ENCODE measurements at places on chromosomes 3 and 15.

- ATAC-seq, result no peak
Measured at GRCh38 chr3:177237206-177237605, 39.9 kb upstream of the TBL1XR1 start.

GRCh38 chr3:136197159-136197793 lies 1.1 kb upstream of the MSL2 start:
- ATAC-seq, result no peak

DNA sequence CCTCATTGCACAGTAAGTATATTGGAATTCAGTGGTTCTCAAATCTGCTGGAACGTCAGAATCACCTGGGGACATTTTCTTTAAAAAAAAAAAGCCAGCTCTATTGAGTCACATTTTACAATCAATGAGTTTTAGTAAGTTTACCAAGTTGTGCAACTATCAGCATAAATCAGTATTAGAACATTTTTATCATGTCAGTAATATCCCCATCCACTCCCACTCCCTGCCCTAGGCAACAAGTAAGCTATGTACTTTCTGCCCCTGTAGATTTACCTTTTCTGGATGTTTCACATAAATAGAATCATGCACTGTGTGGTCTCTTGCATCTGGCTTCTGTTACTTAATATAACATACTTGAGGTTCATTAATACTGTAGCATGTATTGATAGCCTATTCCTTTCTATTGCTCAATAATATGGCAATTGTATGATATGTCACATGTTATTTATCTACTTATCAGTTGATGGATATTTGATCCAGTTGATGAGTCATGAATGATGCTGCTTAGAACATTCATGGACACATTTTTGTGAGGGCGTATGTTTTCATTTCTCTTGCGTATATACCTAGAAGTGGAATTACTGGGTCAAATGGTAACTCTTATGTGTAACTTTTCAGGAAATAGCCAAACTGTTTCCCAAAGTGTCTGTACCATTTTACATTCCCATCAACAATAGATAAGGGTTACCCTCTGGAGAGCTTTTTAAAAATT lies 180.5 kb downstream of the THSD4 start:
- no peak for ATAC-seq

GRCh38 chr3:95134693-95135413 lies 1072.0 kb downstream of the NSUN3 start:
- ATAC-seq, result no peak

GRCh38 chr3:53833700-53834099 lies 12.5 kb downstream of the CHDH start:
- ATAC-seq, result no peak

DNA sequence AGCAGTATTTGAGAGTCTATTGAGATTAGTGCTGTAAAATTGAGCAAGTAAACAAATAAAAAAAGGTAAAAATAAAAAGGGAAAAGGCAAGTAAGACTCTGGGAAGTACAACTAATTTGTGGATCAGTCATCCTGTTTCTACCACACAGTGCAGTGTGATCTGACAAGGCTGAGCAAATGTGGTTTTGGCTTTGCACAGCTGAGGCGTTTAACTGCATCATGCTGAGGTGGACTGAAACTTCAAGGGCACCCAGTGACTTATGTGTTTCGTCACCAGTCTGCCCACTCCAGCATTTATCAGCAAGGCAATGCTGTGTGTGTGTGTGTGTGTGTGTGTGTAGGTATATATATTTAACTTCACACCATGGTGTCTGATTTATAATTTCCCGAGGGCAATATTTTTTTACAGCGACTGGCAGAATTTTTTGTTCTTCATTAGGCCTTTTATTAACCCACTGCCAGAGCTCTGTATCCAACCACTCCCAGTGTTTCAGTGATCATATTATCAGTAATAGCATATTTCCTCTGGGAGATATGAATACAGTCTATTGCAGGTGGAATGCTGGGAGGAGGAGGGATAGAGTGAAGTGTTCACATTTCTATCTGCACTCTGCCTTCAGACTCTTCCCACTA lies 131.5 kb upstream of the SATB1 start:
- ATAC-seq, result peak; percentile 92

DNA sequence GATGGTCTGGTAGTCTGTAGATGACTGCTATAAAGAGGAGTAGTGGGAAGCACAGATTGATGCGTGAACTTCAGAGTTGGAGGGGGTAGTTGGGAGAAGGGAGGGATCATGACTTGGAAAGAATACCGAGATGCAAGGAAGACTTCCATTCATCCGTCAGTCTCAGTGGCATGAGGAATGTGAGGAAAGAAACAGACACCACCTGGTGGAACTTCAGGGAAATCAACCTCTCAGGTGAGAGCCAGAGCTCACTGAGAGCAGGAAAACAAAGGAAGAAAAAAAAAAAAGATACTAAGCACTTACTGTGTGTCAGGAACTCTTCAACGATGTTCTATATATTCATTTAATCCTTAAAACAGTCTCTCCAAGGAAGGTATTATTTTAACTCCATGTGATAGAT lies 172.4 kb downstream of the OXSM start:
- ATAC-seq, result no peak

GRCh38 chr3:129025691-129026435 lies 24.8 kb downstream of the EFCC1 start:
- no peak for ATAC-seq

DNA sequence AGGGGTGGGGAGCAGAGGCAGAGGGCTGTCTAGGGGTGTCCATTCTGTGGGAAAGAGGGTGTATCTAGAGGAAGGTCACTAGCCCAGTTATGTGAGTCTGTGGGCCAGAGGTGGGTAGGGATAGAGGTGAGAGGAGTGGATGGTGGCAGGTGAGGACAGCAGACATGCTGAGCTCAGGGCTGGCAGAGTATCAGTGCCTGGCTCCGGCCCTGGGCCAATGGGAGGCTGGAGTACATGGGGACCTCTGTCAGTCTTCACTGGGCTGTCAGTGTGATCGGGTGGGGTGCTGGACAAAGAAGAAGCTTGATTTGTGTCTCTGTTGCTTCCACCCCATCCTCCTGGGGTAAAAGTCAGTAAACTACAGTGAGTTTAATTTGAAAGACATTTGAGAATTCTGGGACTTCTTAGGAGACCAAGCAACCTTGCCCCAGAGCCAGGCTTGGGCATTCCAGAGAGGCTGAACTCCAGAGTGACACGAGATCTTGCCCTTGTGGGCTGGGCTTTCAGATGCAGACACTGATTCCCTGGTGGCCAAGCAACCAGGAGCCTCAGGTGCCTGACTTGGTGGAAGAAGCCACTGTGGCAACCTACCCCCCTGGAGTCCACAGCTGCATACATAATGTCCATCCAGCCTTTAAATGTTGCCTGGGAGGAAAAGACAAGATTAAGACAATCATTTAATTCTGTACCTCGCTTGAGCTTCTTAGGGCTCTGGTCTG lies 60.7 kb downstream of the EXOG start:
- ATAC-seq, result peak; percentile 18

- ATAC-seq, result no peak
Measured at GRCh38 chr3:191246630-191247029, 47.6 kb downstream of the OSTN start.

DNA sequence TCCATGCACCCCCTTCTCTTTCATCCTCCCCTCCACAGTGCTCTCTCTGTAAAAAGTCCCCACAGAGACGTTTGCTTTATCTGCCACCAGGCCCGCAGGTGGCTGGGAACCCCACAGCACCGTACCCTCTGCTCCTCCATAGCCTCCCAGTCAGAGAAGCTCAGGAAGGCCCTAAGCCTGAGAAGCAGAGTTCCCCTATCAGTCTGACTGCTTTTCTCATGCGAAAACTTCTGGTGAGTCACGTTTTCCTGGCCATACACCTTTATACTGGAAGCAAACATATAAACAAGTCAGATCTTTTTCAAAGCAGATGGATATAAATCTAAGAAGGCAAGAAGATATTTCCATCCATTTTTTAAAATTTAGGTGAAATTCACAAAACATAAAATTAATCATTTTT lies 51.5 kb upstream of the MEF2A start:
- ATAC-seq, result peak; percentile 29

DNA sequence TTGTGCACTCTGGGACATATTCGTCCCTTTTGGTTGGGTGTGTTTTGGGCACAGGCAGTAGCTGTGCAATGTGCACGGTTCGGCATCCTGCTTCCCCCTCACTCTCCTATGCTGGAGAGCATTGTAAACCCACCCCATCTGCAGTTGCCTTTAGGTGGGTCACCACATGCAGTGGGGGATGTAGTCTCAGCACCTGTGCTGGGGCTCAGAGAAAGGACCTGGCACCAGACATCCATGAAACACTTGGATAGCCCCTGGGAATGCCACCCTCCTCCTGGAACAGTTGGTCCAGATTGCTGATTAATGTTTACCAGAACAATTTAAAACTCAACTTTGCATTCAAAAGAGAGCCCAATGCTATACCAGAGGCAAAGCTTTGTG lies 123.9 kb upstream of the MEF2A start:
- no peak for ATAC-seq

DNA sequence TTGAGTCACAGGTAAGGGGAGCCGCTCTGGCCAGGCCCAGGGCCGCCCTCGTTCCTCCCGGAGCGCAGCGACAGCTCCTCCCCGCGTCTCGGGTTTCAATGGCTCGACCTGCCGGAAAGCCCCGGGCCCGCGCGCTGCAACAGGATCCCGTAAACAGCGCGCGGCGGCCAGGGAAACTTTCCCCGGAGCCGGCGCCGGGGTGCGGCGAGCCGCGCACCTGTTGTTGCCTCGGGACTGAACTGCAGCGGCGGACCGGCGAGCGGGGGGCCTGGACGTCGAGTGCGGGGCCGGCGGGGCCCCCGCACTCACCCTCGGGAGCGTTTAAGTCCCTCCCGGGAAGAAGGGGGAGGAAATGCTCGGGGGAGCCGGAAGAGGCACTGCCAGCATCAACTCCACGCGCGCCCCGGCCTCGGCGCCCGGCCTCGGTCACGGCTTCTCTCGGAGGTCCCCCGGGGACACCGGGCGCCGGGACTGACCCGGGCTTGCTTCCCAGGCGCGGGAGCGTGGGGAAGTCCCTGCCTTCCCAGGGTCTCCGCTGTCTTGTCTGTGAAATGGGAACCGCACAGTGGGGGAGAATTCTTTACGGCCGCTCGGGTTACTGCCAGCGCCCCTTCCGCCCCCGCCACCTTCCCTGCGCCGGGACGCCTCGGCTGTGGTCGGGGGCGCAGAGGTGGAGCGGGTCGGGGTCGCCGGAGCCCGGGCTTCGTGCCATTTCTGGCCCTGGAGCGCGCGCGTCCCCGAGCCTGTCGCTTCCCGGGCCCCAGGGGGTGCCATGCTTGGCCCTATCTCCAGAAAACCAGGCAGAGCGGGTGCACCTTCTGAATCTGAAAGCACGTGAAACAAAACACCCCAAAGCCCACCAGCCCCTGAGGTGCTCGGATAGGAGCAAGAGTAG lies 7.5 kb upstream of the PGPEP1L start:
- ATAC-seq, result peak; percentile 79

- ATAC-seq, result no peak
Measured at GRCh38 chr3:187104342-187104741, 35.0 kb downstream of the RPL39L start.

DNA sequence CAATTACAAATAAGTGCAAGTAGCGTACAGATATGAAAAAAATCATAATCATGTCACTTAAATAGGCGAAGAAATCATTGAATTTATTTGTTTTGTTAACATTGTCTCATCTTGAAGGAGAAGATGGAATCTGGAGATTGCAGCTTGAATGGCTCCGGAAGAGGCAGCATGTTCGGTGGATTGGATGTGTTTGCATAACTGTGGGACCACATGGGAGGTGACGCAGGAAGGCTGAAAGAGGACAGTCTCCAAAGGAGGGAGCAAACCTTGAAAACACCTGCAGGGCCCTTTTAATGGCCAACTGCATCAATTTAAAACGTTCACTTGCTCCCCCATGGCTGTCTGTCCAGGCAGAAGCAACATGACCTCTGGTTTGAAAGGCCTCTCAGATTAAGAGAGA lies 61.3 kb downstream of the CHL1 start:
- ATAC-seq, result no peak

- ATAC-seq, result no peak
Measured at GRCh38 chr15:80323285-80323684, 71.3 kb upstream of the CTXND1 start.

DNA sequence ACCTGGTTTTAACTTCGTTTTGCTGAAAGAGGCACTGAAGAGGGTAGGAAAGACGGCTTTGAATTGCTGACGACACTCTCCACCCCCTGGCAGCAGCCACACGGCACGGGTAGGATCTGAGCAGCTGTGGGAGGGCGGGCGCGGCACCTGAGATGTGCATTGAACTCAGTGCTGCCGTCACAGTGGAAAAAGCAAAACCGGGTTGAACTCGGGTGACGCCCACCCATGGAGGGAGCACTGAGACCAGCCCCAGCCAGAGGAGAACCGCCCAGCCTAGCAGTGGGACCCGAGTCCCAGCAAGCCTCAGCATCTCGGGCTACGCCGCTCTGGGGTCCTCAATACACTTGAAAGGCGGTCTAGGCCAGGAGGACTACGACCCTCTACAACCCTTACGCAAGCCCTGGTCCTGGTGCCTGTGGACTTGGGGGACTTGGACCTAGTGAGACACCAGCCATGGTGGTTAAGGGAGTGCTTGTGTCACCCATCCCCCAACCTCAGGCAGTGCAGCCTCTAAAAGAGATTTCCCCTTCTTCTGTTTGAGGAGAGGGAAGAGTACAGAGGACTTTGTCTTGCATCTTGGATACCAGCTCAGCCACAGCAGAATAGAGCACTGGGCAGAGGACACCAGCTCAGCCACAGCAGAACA lies 50.0 kb upstream of the RPL35A start:
- ATAC-seq, result no peak

GRCh38 chr3:190209533-190209932 lies 88.8 kb upstream of the P3H2 start:
- no peak for ATAC-seq

DNA sequence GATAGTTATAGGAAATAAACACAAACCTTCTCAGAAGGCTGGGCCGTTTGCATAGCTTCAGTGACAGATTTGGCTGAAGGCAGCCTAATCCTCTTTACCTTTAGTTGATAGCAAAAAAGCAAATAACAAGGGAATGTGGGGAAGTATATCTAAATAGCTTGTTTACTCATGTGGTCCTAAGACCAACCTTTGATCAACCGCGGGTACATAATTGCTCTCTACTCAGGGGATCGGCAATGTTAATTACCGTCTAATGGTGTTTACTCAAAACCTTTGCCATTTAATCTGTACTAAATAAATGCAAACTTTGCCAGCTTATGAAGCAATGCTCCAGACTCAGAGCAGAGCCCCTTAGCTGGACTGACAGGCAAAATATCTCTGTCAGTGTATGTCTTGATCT lies 51.6 kb downstream of the EIF3J start:
- no peak for ATAC-seq

DNA sequence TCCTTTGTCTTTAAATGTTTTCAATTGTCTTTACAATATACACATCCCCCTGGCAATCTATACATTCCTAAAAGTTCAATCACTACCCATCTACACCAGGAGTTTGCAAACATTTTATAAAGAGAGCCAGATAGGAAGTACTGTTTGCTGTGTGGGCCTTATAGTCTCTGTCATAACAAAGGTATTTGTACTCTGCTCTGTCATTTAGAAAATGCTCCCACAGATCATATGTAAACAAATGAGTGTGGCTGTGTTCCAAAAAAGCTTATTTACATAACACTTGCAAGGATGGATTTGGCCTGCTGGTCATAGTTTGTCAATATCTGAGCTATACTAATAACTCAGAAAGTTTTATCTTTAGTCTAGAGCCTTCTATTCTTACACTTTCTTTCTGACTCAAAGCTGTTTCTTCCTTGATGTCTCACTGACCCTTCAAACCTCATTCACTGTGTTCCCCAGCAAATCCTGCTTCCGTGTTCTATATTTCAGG lies 511.9 kb downstream of the GBE1 start:
- no peak for ATAC-seq
